ENCODE measurements at places on chromosomes 12 and 14.

GRCh38 chr12:108371801-108372344 is 32.8 kb upstream of the CMKLR1 start:
- H3K27ac ChIP-seq: peak overlapping the region; percentile 7
- peak; percentile 3 for DNase-seq
- H3K4me1 ChIP-seq: peaks cover 3% of the 10 kb centered on the region
- peak overlapping the region; percentile 12 for H3K4me3 ChIP-seq
- peaks cover 3% of the 10 kb centered on the region for H3K27me3 ChIP-seq
- no peaks in the 10 kb centered on the region for H3K36me3 ChIP-seq

- no peak for DNase-seq
- no peaks in the 10 kb centered on the region for H3K27me3 ChIP-seq
- no peaks in the 10 kb centered on the region for H3K4me1 ChIP-seq
- no peak overlapping the region for H3K4me3 ChIP-seq
- no peaks in the 10 kb centered on the region for H3K36me3 ChIP-seq
Measured at GRCh38 chr12:4933411-4933810, 23.7 kb downstream of the KCNA1 start.

DNA sequence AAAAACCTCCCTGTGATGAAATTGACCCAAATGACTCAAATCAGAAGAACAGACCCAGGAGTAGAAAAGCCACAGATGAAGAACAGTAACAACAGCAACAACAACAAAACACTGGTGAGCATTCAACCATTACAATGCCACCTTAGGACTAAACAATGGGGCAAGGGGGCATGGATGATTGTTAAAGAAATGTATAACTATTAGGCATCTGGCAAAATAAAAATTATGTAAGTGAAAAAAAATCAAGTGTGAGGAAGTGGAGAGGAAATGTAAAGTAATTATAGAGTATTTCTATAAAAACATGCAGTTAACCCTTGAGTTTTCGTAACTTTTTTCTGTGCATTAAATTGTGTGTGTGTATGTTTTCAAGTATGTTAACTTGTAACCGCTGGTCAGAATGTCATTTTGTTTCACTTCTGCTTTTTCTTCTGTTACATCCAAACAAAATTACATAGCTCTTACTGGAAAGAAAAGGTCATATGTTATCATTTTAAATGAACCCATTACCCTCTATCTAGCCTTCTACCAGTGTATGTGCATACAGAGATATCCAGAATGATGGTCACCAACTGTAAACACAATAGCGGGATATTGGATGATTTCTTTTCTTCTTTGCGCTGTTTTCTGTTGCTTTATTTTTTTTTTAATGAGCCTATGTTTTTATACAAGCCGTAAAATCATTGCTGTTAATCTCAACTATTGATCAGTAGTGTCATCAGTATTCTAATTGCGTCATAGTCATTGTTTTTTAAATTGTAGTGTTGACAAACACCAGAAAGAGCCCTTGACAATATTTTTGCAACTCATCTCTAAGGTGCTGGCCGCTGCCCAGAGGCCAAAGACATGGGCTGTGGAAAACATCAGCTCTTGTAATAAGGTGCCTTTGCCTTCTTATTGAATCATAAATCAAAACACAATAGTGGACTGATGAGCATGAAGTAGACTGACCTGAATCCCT is 170.6 kb downstream of the CRADD start:
- no peak overlapping the region for H3K4me3 ChIP-seq
- H3K27me3 ChIP-seq: no peaks in the 10 kb centered on the region
- H3K36me3 ChIP-seq: no peaks in the 10 kb centered on the region
- H3K27ac ChIP-seq: no peak overlapping the region
- H3K4me1 ChIP-seq: no peaks in the 10 kb centered on the region

DNA sequence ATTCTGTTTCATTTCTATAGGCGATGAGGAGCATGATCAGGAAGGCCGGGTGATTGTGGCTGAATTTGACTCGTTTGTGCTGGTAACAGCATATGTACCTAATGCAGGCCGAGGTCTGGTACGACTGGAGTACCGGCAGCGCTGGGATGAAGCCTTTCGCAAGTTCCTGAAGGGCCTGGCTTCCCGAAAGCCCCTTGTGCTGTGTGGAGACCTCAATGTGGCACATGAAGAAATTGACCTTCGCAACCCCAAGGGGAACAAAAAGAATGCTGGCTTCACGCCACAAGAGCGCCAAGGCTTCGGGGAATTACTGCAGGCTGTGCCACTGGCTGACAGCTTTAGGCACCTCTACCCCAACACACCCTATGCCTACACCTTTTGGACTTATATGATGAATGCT is 1.9 kb downstream of the APEX1 start:
- no peak for DNase-seq
- no peak overlapping the region for H3K4me3 ChIP-seq
- no peak overlapping the region for H3K27ac ChIP-seq
- peaks cover 28% of the 10 kb centered on the region for H3K36me3 ChIP-seq

DNA sequence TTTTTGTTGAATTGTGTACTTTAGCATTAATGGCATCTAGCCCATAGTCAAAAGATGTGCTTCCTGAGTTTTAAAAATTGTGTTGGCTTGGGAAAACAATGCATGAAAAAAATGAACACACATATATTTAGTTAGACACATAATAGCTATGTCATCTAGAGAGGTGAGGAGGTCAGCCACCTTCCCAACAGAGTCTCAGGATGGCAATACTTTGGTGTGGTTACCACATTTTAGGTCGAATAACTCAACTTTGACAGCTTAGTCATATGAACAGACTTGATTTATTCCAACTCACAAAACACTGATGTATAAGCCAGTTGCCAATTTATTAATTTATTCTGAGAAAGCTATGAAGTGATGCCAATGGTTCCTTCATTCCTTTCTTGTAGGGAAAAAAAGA is 114.0 kb downstream of the ETNK1 start:
- peak overlapping the region; percentile 40 for H3K27ac ChIP-seq
- no peaks in the 10 kb centered on the region for H3K36me3 ChIP-seq
- peaks cover 7% of the 10 kb centered on the region for H3K4me1 ChIP-seq
- H3K4me3 ChIP-seq: no peak overlapping the region
- DNase-seq: peak; percentile 22

GRCh38 chr12:83896416-83896815 is 1016.2 kb downstream of the SLC6A15 start:
- H3K4me1 ChIP-seq: no peaks in the 10 kb centered on the region
- H3K27ac ChIP-seq: no peak overlapping the region
- H3K27me3 ChIP-seq: no peaks in the 10 kb centered on the region
- H3K4me3 ChIP-seq: no peak overlapping the region
- H3K36me3 ChIP-seq: no peaks in the 10 kb centered on the region
- DNase-seq: no peak

DNA sequence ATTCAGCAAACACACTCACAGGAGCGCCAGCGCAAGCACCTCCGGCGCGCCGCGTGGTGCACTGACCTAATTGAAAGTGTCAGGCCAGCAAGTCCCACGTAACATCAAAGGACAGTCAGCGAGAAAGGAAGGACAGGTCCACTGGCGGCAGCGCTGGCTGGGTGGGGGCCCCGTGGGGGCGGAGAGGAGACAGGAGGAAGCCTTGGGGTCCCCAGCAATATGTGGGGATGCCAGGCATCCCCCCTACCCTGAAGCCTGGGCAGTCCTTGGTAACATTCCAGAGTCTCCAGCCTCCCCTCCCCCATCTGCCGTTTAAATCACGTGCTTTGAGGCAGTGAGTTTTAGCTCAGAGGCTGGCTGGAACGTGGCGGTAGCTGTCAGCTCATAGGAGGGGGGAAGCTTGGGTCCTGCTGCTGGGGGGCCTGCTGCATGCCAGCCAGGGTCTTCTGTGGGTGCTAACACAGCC is 159.2 kb downstream of the CALM1 start:
- H3K27ac ChIP-seq: no peak overlapping the region
- H3K36me3 ChIP-seq: peaks cover 19% of the 10 kb centered on the region
- DNase-seq: peak; percentile 19
- H3K4me3 ChIP-seq: no peak overlapping the region

GRCh38 chr12:44968965-44969364 is 81.9 kb downstream of the DBX2 start:
- H3K4me1 ChIP-seq: no peaks in the 10 kb centered on the region

GRCh38 chr14:26180221-26180620 is 417.6 kb downstream of the NOVA1 start:
- no peak for DNase-seq
- H3K27me3 ChIP-seq: no peaks in the 10 kb centered on the region
- no peak overlapping the region for H3K4me3 ChIP-seq
- H3K4me1 ChIP-seq: no peaks in the 10 kb centered on the region
- no peaks in the 10 kb centered on the region for H3K36me3 ChIP-seq

DNA sequence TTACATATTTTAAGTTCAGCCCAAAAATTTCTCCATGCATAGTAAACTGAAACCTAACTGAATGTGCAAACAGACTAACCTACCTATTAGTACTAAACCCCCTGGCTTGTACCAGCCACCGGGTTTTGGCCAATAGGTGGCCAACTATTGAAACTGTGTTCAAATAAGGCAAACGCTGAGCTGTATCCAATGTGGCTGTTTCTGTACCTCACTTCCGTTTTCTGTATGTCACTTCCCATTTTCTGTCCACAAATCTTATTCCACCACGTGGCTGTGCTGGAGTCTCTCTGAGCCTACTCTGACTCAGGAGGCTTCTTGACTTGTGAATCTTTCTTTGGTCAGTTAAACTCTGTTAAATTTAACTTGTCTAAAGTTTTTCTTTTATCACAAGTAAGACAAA is 6.0 kb upstream of the FBXO34 start:
- no peak overlapping the region for H3K4me3 ChIP-seq
- peaks cover 5% of the 10 kb centered on the region for H3K27me3 ChIP-seq
- no peak for DNase-seq
- peaks cover 1% of the 10 kb centered on the region for H3K4me1 ChIP-seq

DNA sequence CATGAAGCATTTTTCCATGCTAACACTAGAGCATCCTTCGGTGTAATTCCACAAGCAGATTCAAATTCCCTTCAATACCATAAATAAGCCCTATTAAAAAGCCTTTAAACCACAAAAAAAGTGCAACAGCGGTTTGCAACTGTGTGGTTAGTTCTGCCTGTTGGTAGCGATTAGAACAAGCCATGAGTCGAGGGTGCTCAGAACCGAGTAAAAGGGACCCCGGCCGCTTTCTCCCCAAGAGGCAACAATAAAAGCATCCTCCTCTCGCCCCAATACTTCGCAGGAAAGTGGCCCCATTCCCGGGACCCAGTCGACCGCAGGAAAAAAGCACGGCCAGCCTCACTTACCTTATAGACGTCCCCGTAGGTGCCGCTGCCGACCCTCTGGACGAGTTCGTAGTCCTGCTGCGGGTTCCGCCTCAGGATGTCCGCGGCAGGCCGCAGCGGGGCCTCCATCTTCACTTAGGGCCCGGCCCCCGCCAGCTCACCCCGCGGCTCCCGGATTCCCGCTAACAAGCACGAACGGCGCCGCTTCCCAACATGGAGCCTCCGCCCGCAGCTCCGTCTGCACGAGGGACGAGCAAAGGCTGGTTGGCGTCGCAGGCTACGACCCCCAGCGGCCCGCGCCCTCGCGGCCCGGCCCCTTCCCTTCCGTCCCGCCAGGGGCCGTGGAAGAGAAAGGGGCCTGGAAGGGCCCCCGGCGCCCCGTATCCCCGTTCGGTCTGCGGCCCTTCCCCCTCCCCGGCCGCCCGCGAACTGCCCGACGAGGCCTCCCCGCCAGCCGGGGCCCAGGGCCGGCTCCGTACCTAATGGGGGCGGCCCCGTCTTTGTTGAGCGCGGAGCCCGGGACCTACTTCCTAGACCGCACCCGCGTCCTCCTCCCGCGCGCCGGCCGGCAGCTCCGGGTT is 521 bp downstream of the MAP4K5 start:
- H3K4me1 ChIP-seq: peaks cover 10% of the 10 kb centered on the region
- H3K4me3 ChIP-seq: peak overlapping the region; percentile 95
- peaks cover 3% of the 10 kb centered on the region for H3K36me3 ChIP-seq
- no peaks in the 10 kb centered on the region for H3K27me3 ChIP-seq
- H3K27ac ChIP-seq: peak overlapping the region; percentile 79
- DNase-seq: peak; percentile 64

- no peak overlapping the region for H3K27ac ChIP-seq
- peaks cover 2% of the 10 kb centered on the region for H3K4me1 ChIP-seq
- no peak overlapping the region for H3K4me3 ChIP-seq
- no peaks in the 10 kb centered on the region for H3K27me3 ChIP-seq
Measured at GRCh38 chr12:67665679-67666078, 17.1 kb downstream of the DYRK2 start.

- no peaks in the 10 kb centered on the region for H3K27me3 ChIP-seq
- no peaks in the 10 kb centered on the region for H3K36me3 ChIP-seq
- H3K4me3 ChIP-seq: no peak overlapping the region
- H3K4me1 ChIP-seq: no peaks in the 10 kb centered on the region
- no peak for DNase-seq
- H3K27ac ChIP-seq: no peak overlapping the region
Measured at GRCh38 chr14:63192085-63192484, 12.2 kb upstream of the RHOJ start.

DNA sequence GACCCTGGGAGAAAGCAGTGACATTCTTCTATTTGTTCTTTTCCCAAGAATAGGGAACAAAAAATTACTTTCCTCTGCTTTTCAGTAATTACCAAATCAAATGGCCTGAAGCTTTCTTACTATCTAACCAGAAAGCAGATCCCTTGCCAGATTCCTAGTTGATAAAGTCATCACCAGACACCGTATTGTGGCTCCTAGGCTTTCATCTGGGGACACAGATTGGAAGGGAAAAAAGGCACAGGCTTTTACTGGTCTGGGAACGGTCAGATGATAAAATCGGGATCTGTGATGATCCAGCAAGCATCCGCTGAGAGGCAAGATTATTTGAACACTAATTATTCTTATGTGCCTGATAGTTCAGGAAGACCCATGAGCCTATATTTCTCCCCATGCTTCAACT is 79.1 kb upstream of the BCL2L14 start:
- no peak for DNase-seq
- peaks cover 2% of the 10 kb centered on the region for H3K4me1 ChIP-seq
- no peak overlapping the region for H3K4me3 ChIP-seq
- no peak overlapping the region for H3K27ac ChIP-seq
- no peaks in the 10 kb centered on the region for H3K27me3 ChIP-seq
- no peaks in the 10 kb centered on the region for H3K36me3 ChIP-seq

DNA sequence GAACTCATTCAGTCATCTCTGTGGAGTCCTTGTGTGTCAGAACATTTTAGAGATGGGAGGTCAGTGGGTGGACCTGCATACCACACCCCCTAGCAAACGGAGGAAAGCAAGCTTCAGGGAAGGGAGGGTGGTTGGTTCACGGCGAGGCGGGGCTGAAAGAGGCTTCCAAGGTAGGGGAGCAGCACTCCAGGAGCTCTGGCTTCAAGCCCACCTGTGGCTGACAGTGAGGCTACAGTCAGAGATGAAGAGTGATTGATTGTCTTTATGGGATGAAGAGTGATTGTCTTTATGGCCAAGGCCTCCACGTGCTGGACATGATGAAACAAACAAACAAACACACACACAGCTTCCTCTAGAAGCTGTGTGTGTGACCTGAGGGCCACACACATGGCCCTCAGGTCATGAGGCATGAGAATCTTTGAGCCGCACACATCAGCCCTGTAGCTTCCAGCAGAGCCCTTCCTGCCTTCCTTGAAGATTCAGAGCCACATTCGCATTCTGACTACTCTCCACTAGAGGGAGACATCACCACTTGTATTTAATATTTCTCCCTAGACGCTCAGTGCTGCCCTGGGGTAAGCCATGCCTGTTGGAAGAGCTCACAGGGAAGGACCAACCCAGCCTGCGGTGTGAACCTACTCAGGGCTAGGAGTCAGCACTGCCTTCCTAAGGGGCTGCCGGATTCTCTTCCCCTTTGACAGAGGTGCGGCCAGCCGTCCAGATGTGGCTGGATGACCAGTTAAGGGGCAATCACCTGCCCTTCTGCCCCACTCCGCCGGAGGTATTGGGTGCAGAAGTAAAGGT is 54.4 kb upstream of the KCNA1 start:
- H3K4me3 ChIP-seq: no peak overlapping the region
- peak; percentile 67 for DNase-seq
- no peaks in the 10 kb centered on the region for H3K36me3 ChIP-seq
- peaks cover 52% of the 10 kb centered on the region for H3K27me3 ChIP-seq
- H3K4me1 ChIP-seq: peaks cover 1% of the 10 kb centered on the region

All from mesenchymal stem cell (in vitro differentiated cells and primary cell).